Activated CD4-positive, alpha-beta T cell treated with anti-CD3 and anti-CD28 coated beads, Interleukin-2, Interleukin-4, amounts not matched to agents 100 ng/mL and 50 ng/mL, durations not matched to agents 16 hours and 8 hours (primary cell): ENCODE measurements at places on chromosomes 1 and 21.

GRCh38 chr1:154182344-154183045 is 9.4 kb downstream of the TPM3 start:
- DNase-seq: peak; percentile 88

DNA sequence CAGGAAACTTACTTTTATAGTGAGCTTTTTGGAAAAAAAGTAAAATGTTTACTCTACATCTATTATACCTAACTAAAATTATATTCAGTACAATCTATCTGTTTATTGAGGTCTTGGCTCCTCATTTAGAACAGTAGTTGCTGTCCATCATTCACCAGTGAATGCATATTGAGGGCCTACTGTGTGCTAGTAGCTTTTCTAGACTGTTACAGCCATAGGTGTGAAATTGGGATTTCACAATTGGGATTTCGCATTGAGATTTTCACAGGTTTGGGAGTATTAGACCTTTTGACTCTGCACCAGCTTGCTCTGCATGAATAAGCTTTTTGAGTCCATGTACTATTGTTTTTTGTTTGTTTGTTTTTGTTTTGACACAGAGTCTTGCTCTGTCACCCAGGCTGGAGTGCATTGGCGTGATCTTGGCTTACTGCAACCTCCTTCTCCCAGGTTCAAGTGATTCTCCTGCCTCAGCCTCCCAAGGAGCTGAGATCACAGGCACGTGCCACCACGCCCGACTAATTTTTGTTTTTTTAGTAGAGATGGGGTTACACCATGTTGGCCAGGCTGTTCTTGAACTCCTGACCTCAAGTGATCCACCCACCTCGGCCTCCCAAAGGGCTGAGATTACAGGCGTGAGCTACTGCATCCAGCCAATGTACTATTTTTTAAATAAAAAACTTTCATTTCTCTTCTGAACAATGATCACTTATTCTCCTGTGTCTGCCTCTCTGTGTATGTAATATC is 47.2 kb upstream of the ERRFI1 start:
- DNase-seq: no peak

GRCh38 chr1:54800899-54801759 is at the start of gene TTC22:
TSS of gene TTC22 (minus strand) at chr1:54801323. CDS start at chr1:54801163, 160 bp downstream.
- DNase-seq: peak; percentile 74

- DNase-seq: no peak
These were observed 18.4 kb downstream of the RNF2 start for GRCh38 chr1:185063719-185064118.

DNA sequence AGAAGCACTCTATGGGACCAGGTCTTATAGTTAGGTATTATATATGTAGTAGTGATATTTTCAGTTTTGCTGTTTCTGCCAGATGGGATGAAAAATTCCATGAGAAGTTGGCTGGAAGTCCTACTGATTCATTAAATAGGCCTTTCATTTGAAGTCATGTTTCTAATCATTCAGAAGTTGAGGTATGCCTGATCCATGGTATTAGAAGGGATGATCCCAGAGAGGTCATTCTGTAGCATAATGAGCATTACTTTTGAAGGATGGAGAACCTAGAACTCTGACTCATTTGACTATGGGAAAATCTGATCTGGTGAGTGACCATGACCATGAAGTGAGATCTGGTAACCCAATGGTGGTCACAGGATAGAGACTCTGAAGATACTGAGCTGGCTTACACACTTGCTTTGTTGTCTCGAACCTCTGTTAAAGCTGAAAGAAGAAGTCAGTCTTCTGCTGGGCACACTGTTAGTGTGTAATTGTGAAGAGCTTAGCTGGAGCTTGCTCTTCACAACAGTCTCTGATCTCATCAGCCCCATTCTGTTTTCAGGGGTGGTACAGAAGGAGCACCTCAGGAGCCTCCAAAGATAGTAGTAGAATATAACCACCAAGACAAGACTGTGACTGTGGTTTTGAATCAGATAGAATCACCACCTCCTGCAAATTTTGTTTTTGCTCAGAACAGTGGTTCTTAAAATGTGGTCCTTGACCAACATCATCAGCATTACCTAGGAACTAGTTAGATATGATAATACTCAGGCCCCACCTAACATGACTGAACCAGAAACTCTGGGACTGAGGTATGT is 9.0 kb downstream of the MGST3 start:
- DNase-seq: peak; percentile 74

- peak; percentile 73 for DNase-seq
These were observed 5.9 kb downstream of the RFX5 start for GRCh38 chr1:151340870-151341754.
